ENCODE measurements at places on chromosomes 5 and 9. TPM values are rescaled to one million over a fixed set of nuclear protein-coding genes. Genes with fewer than 3 reads are reported as not detected.

- no peak for DNase-seq
Measured at GRCh38 chr5:150085191-150085912, 1.0 kb downstream of the CSF1R start.

DNA sequence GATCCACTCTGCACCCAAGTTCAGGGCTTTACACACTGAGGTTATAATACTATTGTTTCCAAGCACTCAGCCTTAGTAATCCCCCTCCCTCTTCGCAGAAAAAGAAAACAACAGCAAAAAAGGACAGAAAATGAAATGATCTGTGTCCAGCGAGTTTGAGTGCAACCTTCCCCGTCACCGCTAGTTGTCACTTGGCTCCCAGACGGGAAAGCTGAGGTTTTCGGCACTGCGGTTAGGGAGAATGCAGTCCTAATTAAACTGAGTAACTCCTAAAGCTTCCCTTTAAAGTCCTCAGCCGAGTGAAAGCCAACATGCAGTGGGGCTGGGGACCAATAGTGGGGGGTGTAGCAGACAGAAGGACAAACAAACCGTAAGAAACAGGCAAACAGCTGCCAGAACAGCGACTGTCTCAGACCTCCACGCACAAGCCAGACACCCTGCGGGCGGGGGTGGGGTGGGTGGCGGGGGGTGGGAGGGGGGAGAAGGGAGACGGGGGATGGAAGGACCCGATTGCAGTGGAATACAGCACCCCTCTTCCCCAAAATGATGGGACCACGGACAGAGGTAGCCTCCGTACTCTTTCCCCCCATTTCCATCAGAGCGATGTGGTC, 680 bp downstream of the GLRA1 start:
- no peak for DNase-seq

GRCh38 chr5:138263581-138263980, 10.8 kb downstream of the GFRA3 start:
- no peak for DNase-seq

GRCh38 chr5:34598177-34598794, 57.8 kb upstream of the RAI14 start:
- no peak for DNase-seq

Gene LOX
- 165 TPM for polyA plus RNA-seq

Gene SLCO4C1
- 2.8 TPM for polyA plus RNA-seq

Gene SLC6A18
- not detected for polyA plus RNA-seq

Gene BARHL1
- not detected for polyA plus RNA-seq

Gene ZNF189
- polyA plus RNA-seq, result 7.9 TPM

Gene TRIM23
- 4.6 TPM for polyA plus RNA-seq

Gene KIF4B
- polyA plus RNA-seq, result not detected

Gene CATSPER3
- polyA plus RNA-seq, result 0.33 TPM

Gene NUDT2
- 19.9 TPM for polyA plus RNA-seq

Data from HepG2 (cell line).